ENCODE measurements at places on chromosomes 13 and 19.
A peak's percentile ranks its signal among the peaks of the same experiment; 100 is the strongest.

DNA sequence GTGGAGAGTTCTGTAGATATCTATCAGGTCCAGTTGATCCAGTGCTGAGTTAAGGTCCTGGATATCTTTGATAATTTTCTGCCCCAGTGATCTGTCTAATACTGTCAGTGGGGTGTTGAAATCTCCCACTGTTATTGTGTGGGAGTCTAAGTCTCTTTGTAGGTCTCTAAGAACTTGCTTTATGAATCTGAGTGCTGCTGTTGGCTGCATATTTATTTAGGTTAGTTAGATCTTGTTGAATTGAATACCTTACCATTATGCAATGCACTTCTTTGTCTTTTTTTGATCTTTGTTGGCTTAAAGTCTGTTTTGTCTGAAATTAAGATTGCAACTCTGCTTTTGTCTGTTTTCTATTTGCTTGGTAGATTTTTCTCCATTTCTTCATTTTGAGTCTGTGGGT is 15.4 kb downstream of the AP1M1 start:
- DNase-seq, result no peak

DNA sequence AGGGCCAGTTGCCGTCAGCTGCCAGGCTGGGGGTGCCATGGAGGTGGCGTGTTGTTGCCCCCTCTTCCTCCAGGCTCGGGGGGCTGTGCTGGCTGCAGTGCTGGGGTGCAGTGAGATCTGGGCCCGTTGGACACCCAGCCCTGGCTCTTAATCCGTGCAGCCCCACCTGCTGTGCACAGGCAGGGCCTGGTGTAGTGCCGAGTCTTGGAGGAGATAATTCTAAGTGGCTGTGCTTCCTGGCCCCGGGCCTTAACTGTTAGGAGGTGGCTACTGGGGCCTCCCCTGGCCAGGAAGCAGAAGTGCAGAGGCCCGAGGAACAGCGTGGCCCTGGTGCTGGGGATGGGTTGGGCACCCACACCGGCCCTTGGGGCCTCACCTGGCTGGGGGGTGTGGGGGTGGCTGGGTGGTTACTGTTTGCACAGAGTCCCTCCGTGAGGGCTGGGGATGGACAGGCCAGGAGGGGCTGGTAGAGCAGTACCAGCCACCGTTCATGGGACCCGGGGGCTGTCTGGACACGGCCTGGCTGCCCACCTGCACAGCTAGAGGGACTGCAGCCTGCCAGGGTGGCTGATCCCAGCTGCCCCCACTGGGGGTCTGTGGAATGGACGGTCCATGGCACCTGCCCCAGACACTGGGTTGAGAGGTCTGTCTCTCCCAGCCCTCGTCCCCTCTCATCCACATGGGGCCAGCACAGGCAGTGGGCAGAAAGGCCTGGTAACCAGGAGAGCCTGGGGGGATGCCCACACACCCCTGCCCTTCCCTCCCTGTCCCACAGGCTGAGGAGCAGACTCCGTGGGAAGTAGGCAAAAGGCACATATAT is 3.3 kb downstream of the GPX4 start:
- DNase-seq, result no peak

DNA sequence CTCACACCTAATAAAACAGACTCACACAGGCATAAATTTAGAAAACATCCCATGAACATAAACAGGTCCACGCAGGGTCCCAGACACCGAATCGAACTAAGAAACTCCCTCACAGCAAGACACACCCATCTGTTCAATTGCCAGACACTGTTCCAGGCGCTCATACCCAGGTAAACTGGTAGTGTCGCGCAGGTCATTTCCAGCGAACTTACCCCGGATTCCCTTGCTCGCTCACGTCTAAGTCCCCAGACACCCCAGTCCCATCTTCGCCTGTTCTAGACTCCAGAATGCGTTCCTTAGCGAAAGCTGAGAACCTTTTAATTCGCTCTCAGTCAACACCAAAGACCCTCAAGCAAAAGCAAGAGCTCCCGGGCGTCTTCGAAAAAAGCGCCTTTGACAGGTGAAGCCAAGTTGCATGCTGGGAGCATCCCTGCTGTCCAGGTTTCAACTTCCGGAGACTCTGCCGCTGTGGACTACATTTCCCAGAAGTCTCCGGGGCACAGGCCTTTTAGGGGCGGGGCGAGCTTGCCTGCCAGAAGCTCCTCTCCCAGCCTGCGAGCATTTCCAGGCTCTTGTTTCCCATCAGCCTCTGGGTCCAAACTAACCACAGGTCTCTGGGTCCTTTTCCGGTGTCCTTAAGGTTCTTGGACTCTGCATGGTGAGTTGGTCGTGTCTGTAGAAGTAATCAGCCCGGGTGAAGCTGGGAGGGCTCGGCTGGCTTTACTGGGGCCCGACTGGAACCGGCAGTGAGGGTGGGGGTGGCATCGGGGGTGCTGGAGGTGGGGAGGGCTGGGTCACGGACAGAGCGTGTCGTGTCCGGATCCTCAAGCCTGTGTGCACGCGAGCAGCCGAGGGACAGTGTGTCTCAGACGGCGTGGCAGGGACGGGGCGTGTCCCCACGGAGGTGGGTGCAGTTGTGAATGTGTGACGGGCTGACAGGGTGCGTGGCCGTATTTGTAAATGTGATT is at the start of gene ZNF283:
Gene ZNF283 (plus strand): TSS at position 535 of the 968 bp plus-strand sequence. CDS start 6,184 bp downstream, outside the sequence.
- DNase-seq, result peak; percentile 90

- DNase-seq, result no peak
Observed at GRCh38 chr13:35835989-35836388, 295.2 kb downstream of the DCLK1 start.

DNA sequence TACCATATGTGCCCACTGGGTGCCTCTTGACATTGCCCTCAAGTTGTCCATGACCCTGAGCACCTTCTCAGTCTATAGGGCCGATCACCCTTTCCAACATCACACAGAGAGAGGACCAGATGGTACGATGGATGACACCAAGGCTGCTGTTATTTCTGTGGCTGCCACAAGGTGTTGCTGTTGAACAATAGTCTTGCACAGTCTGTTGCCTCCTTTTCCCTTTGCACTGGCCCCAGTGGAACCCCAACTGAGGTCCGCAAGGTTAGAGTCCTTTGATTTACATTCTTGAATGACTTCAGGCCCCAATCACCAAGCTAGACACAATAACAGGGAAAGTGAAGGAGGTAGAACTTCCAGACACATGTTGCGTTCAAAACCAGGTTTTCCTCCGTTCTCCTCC is 52.0 kb downstream of the TINCR start:
- no peak for DNase-seq

- DNase-seq, result no peak
Observed at GRCh38 chr13:66640231-66640630, 589.9 kb downstream of the PCDH9 start.

Data from ecto neural progenitor cell (in vitro differentiated cells).